Lung microvascular endothelial cell (primary cell): ENCODE measurements at places on chromosomes 11 and 22. TPM values are rescaled to one million over a fixed set of nuclear protein-coding genes. Genes with fewer than 3 reads are reported as not detected.

DNA sequence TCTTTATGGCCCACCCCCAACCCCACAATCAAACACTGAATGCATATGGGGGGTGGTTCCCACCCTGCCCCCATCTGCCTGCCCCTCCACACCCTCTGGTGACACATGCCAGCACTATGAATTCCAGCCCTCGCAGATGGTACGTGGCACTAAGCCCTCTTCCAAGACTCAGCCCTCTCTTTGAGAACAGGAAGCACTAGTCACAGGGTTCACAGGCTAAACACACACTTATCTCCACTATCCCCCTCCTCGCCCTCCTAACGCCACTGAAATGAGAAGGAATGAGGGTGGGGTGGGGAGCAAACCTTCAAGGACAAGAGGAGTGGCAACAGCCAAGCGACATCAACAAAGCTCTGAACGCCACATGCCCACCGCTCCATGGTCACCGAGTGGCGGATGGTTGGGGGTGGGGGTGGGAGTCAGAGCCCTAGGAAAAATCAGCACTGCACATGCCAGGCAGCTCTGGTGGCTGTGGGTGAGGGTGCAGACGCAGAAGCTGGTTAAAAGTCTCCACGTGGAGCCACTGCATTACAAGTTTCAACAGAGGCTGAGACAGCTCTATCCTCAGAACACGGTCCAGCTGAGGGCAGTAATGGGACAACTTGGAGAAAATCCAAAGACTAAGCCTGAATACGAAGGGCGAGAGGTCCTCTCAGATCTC, 33.6 kb downstream of the TMEM184B start:
- peak; percentile 81 for DNase-seq

GRCh38 chr22:33209930-33210784, 152.0 kb upstream of the SYN3 start:
- peak; percentile 56 for DNase-seq

DNA sequence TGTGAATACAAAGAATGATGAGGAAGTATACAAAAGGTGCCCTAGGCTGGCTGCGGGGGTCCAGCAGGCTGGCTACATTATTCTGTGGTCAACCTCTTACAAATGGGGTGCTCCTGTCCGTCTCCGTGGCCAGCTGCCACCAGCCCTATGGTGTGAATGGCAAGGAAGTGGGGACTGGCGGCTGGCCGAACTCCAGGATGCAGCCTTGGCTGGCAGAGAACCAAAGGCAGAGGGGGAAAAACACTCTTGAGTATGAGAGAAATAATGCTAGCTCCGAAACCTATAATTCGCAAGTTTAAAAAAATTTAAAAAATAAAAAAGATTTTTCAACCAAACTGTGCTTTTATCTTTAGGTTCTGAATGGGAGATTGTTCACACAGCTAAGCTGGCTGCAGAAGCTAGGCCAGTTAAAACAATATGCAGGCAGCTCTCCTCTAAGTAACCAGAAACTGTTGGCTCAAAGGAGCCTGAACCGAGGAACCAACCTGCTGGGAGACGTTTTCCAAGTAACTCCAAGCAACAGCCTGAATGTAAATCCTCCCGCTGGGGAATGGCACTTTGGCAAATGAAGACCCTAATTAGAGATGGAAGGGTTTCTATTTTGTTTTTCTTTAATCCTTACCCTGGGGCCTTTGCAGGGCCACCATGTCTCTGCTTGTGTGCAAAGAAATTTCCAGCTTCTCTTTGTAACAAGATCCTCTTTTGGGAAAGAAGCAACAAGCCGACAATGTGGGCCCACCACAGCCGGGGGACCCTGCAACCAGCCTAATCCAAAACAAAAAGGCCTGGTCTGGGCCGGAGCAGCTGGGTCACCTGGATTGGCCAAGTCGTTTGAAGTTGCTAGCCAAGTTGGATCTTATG, 50.2 kb downstream of the C22orf31 start:
- DNase-seq = peak; percentile 29

Gene DEFB131B
- total RNA-seq = not detected in 2 replicates

- DNase-seq = no peak
These were observed 98.4 kb downstream of the ZNF280B start for GRCh38 chr22:22410121-22410520.

GRCh38 chr22:42814215-42814614, 42.9 kb downstream of the ARFGAP3 start:
- DNase-seq = peak; percentile 55

Gene MMP8
- total RNA-seq = not detected in 2 replicates

DNA sequence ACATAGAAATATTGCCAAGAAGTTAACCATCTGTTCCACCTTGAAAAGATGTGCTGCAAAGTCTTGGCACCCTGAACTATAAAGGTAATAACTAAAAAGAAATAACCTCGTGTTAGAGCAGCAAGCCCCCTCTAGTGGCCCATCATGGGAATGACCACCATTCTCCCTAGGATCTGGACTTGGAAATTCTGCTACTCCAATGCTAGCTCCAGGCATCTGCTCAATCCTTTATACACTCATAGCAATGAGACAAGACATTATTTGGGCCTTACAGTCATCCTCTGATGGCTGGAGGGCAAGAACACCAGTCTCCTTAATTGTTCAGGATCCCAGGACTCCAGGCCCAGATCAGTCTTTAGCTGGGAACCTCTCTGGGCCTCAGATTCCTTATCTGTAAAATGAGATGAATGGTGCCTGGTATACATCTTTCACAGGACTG, 76.0 kb downstream of the CWC15 start:
- peak; percentile 74 for DNase-seq

GRCh38 chr11:116049383-116049782, 545.2 kb upstream of the CADM1 start:
- no peak for DNase-seq

- no peak for DNase-seq
These were observed 95.4 kb upstream of the TIMP3 start for GRCh38 chr22:32706149-32706548.

- DNase-seq = peak; percentile 51
These were observed 313.7 kb downstream of the SWAP70 start for GRCh38 chr11:9977554-9977953.

- peak; percentile 22 for DNase-seq
These were observed 66.2 kb downstream of the ALX4 start for GRCh38 chr11:44243595-44244343.

GRCh38 chr11:43898574-43898973, 17.9 kb downstream of the ALKBH3 start:
- DNase-seq = peak; percentile 21

Gene FGF4
- total RNA-seq = not detected in 2 replicates

Gene FAM180B
- total RNA-seq = not detected in 2 replicates

Gene THY1
- 0.20 and 0.22 TPM in 2 replicates for total RNA-seq

DNA sequence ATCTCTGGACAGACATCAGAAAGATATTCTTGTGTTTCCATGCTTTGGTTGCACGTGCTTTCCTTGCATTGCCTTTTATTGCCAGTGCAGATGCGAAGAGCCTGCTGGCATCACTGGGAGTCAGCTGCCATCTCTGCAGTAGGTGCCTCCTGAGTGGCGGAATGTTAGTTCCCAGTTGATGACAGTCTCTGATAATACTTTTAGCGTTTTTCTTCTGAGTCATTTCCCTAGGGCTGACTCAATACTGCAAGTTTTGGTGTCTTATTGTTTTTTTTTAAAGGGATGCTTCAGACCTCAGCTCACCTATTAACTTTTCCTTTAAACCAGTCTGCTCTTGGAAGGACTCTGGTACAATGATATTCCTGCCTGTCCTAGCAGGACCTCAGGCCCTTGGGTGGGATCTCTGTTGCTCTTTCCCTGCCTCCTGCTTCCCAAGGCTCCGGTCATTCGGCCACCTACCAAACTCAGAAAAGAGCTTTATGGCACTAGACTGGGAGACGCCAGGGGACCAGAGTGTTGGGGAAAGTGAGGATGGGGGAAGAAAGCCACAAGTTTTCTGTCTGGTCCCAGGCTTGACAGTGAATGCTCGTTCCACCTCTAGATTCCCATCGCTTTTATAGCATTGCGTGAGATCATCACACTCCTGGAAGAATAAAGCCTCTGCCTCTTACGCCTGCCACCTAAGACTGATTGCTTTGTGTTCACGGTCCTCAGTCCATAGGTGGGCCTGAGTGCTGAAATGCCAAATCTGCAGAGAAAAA, 308.7 kb downstream of the DDX10 start:
- peak; percentile 88 for DNase-seq

DNA sequence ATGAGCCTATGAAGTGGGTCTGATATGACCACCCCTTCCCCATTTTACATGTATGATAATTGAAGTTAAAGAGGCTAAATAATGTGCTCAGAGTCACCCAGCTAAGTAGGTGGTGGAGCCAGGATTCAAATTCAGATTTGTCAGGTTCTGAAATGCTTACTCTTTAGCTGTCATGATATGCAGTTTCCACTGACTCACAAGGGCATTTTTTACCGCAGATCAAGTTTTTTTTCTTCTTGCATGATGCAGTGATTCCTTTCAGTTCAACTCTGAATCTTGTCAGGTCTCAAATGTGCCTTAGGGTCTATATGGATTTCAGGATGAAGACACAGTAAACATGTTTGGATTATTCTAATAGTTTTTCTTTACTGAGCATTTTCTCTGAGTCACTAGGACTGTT, 12.6 kb upstream of the TRIM44 start:
- no peak for DNase-seq

GRCh38 chr22:20523086-20523983, 15.9 kb downstream of the MED15 start:
- no peak for DNase-seq

Gene VSIG10L2
- total RNA-seq = not detected in 2 replicates

Gene SPATA19
- total RNA-seq = not detected in 2 replicates

- DNase-seq = peak; percentile 62
These were observed 1.9 kb downstream of the LRP4 start for GRCh38 chr11:46916286-46917108.

Gene ANO1
- 0.44 TPM in 1 of 2 replicates, not detected in the other for total RNA-seq

DNA sequence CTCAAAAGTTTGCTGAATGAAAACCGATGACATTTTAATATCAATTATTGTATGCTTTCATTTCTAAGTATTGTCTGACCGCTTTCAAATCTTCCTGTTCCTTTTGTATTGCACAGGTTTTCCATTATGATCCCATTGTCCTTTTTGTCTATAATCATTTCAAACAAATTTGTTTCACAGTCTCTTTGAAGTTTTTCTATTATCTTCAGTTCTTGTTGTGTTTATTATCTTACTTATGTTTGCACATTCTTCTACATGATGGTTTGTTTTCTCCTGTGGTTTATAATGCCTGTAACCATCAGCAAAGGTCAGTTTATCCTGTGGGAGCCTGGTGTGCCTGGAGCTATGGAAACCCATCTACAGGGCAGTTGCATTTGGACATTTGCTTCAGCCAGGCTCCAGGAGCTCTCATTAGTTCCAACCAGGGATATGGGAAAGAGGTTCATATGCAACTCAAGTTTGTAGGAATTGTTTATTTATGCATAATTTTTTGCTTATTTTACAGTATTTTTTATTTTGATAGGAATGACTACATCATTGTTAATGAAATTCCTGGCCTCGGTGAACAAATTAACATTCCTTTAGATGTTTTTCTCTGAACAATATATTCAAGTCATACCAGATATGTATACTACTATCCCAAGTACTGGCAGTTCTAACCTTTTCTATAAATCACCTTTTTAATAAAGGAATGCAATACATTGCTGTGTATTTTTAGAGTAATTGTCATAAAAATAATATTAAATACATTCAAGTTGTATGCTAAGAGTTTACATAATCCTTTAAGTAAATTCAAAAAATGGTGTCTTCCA, 179.2 kb downstream of the SBF2 start:
- DNase-seq = no peak

GRCh38 chr11:36309779-36310178, 13.7 kb downstream of the PRR5L start:
- DNase-seq = no peak

GRCh38 chr11:113363996-113364641, 23.5 kb upstream of the ANKK1 start:
- no peak for DNase-seq

DNA sequence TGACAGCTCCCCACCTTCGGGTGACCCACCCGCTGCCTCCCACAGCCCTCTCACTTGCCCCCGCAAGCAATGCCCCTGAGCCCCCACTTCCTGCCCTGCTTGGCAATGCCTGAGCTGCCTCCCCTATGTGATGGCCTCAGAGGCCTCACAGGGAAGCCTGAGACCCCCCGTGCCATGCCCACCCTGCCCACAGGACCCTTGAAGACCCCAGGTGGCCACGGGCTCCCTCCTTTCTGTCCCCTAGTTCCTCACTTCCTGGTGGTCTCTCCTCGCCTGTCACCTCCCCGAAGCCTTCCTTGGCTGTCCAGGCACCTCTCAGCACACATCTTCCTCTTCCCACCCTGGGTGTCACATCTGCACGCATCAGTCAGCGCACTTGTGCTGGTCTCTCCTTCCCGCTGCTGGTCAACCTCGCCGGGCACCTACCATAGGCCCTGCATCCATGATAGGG, 90.5 kb downstream of the BRD1 start:
- no peak for DNase-seq

Gene CEP126
- 0.40 and 0.65 TPM in 2 replicates for total RNA-seq

Gene OR2AG2
- under 0.01 and 0.20 TPM in 2 replicates for total RNA-seq

GRCh38 chr11:101914341-101914737, 471 bp upstream of the CEP126 start:
- DNase-seq = no peak

- no peak for DNase-seq
These were observed 193.9 kb upstream of the RAG2 start for GRCh38 chr11:36791957-36792356.

DNA sequence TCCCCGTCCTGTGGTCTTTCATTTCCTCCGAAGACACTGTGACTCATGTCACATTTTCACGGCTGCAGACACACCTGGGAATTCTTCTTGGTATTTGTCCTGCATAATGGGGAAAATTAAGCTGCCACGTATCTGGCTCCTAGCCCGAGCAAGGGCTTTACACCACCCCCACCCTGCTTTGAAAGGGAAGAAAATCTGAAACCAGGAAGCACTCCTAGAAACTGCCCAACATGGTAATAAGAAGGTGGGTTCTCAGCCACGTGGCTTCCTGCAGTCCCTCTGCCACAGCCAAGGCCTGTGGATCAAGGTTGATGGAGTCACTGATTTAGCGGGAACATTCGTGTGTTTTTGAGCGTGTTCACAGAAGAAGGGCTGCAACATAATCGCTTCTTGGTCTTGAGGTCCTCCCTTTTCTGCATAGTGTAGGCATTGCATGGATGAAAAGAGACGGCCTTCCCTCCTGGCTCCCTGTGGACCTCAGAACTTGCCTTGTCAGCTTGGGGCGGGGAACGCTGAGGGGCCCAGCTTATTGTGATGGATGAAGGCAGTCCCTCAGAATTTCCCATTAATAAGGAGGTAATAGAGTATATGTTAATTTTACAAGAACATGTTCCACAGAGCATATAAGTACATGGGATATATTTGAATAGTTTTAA, 292.0 kb downstream of the NTM start:
- no peak for DNase-seq

DNA sequence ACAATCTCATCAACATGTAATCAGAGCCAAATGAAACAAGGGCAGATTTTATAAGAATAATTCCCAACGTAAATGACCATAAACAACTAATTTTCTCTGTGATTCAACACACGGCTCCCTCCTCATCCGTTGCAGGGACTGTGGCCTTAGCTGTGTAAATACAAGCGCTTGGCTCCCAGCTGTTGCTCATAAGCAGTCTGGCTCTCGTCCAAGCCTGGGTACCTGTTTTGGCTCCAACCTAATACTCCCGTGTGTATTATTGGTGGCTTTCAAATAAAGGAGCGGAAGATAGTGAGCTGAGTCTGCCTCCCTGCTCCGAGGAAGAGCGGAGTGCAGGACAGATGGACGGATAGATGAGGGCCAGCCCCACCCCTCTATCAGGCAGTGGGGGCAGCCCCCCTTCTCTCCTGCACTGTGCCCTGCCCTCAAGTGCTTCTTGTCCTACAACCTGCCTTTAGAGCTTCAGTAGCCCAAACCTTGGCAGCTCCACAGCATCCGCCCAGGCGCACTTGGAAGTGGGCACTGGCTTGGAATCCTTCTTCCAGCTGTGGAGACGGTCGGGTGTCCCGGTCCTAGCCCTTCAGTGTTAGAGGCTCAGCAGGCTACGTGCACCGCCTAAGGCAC, 670.9 kb downstream of the BRD1 start:
- no peak for DNase-seq
